ENCODE measurements at places on chromosomes 1 and 21.

DNA sequence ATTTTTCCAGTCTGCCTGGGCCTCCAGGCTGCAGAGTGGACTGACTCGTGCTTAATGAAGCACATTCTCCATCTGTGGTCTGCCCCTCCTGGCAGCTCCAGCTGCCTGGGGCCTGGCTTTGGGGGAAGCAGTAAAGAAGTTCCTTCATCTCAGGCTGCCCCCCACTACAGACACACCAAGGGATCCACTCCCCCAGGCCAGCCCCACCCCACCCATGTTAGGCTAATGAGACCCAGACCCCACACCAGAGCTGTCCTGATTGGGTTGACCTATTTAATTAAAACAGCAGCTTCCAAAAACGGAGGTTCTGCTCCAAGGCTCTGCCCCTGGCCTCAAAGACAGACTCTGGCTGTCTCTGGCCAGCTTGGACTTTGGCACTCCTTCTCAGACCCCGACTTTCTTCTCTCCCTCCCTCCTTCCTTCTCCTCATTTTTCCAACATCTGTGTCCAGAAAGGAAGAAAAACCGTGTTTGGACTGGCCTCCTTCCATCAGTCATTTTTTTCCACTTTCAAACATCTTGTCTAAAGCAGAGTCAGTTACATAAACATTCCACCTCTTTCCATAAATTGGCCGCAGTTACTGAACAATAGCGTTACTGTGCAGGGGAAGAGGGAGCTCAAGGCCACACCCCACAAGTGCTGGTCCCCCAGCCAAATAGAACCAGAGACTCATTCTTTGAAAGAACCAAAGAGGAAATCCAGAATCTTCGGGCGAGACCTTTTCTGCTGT is 29.7 kb downstream of the SERTAD4 start:
- no peak for DNase-seq

GRCh38 chr1:66248257-66248656 is 285.7 kb upstream of the SGIP1 start:
- no peak for DNase-seq

GRCh38 chr1:210475321-210475720 is 146.6 kb downstream of the HHAT start:
- no peak for DNase-seq

DNA sequence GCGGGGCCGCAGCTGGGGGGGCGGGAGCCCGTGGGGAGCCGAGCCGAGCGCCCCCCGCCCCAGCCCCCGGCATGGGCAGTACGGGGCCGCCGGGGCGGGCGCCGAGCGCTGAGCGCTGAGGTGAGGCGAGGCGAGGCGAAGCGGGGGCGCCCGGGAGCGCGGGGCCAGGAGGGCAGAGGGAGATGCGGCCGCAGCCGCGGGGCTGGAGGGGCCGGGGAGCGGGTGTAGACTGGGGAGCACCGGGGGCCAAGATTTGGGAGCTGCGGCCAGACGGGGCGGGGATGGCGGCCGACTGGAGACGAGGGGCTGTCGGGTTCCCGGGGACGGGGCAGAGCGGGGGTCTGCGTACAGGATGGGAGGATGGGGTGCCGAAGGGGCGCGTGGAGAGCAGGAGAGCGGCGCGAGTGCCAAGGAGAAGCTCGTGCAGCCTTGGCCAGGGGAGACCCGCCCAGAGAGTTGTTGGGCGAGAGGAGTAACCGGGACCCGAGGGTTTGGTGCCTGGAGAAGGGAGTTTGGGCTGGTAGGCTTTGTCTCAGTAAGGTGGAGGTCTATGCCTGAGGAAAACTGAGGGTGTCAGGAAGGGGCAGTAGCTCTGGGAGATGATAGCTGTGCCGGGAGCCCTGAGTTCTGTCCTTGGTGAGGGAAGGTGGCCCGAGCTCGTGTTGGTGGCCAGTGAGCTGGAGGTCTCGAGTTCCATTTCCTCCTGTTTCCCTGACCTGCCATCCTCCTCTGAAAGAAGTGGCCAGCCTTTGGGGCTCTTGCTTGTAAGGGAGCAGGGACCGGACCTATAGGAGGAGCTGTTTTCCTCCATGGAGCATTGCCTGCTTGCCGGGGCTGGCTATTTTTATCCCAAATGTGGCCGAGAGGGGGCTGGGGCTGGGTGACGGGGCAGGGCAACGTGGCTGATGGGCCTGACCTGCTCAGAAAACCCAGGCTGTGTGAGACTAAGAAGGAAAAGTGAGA is 539 bp downstream of the ATP8B2 start:
- DNase-seq: peak; percentile 35

GRCh38 chr1:57162607-57163261 is 196.9 kb upstream of the C8B start:
- no peak for DNase-seq

- DNase-seq: peak; percentile 82
Observed at GRCh38 chr1:182143154-182143657, 81.7 kb upstream of the ZNF648 start.

- no peak for DNase-seq
Observed at GRCh38 chr1:16397120-16397519, 30.1 kb downstream of the SZRD1 start.

- DNase-seq: no peak
Observed at GRCh38 chr1:224719716-224720115, 103.6 kb downstream of the CNIH3 start.

DNA sequence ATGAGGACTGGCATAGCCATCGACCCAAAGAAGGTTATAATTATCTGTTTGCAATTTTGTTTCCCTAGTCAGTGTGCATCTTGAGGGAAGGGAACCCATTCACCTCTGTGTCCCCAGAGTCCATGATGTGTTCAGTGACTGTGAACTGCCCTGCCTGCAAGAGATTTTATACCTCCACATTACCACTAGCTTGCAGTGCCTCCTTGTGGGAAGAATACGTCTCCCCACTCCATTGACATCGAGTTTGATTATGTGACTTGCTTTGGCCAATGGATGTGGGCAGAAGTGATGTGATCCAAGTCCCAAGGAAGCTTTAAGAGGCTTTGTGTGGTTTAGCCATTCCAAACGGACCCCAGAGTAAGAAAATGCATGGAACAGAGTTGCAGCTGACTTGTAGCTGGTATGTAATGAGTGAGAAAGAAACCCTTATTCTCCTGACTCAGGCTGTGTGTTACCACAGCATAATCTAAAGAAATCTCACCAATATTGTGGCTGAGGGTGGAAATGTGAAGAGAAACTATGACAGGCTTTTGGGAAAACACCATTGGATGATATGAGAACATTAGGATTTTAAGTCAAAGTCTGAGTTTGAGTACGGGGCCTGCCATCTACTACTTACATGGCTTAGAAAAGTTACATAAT is 47.8 kb upstream of the NRDC start:
- DNase-seq: no peak

DNA sequence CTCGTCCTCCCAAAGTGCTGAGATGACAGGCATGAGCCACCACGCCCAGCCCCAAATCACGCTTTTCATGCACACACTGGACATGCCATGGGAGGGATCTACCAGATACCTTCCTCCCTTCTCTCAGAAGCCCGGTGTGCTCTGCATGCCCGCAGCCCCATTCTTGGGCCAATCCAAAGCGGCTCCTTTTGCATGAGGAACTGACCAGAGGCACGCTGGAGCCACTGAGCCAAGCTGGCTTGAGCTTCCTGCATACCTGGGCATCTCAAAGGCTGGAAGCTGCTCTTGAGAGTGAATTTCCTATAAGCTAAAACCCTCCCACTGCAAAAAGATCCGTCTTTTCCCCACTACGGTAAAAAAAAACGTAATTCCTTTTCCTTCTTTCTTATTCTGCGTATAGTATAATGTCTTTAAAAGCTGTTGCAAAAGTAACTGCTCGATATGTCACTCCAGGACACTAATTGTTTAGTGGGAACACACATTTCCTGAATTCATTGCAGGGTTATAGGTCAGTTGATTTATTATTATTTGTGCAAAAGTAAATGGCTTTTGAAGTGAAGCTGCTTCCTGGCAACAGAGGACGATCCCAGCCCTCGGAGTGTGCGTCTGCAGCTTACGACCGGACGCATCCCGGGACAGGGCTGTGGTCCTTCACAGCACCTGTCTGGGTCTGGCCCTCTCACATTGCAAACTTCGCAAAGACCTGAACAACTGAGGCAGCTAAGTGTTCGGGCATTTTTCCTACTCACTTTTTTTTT is 61.8 kb upstream of the ETS2 start:
- no peak for DNase-seq

DNA sequence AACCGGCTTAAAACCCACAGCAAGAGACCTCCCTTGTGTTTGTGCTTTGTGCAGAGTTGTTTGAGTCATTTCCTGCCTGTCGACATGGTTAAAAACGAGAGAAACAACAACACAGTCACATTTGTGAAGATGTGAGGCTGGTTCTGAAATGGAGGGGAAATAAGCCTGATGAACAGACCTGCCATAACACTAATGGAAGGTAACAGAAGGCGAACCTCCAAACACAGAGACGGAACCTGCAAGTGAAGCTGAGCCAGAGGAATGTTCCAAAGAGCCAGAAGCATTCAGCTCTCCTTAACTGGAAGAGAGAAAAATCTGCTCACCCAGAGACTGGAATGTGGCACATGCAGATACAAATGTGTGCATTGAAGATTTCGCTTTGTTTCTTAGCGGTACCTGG is 53.2 kb upstream of the RAVER2 start:
- DNase-seq: no peak

DNA sequence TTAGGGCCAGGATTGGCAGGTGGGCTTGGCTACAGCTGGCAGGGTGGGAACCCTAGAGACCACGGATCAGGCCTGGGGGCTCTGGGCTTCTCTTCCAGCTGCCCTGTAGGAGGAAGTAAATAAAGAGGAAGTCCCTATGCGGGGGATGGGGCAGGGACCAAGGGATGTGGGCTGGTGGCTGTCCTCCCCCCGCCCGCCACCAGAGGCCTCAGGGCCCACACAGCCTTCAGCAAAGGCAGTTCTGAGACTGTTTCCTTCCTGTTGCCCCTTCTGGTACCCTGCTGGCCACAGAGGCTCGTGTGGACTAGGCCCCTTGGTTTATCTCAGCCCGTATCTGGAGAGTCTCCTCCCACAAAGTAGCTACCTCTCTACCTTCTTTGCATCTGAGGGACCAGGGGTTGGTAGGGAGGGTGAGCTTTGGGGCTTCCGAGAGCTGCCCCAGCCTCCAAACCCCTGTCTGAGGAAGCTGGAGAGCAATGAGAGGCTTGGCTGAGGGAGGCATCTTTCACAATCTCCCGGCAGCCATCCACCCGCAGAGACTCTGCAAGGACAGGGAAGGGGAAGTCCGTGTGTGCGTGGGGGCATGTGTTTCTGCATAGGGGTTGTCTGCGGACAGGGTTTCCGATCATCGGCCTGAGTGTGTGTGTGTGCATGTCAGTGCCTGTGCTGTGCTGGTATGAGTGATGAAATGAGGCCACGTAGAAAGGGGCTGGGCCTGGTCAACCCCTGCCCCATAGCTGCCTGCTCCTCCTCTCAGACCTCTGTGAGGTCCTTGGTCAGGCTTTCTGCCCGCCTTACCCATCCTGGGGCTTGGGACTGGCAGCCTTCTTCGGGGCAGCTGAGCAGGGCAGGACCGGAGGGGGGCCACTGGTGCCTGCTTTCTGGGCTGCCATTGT is 12.5 kb downstream of the RPS6KA1 start:
- peak; percentile 82 for DNase-seq

DNA sequence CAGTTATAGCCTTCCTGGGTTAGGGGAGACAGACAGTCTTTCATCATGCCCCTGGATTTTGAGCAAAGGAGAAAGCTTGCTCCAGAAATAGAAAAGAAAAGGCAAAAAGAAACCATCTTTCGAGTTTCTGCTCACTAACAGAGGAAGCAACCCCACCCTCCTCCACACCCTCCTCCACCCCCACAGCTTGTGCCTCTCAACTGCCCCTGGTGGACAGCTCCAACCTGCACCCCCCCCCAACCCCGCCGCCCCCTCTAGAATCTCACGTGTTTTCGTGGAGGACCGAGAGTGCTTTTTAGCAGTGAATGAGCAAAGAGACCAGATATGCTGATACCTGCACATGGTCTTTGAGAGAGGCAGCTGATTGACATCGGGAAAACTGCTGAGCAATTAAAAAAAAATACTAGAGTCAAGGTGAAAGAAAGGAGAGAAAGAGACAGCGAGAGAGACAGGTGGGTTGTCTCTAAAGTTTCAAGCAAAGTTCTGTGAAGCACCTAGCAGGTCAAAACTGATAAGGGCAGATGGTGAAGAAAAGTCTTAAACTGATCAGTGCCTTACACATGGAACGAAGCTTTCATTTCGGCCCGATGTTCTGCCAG is 358.3 kb downstream of the KIF26B start:
- no peak for DNase-seq

GRCh38 chr1:72481420-72481970 is 199.2 kb upstream of the NEGR1 start:
- no peak for DNase-seq

DNA sequence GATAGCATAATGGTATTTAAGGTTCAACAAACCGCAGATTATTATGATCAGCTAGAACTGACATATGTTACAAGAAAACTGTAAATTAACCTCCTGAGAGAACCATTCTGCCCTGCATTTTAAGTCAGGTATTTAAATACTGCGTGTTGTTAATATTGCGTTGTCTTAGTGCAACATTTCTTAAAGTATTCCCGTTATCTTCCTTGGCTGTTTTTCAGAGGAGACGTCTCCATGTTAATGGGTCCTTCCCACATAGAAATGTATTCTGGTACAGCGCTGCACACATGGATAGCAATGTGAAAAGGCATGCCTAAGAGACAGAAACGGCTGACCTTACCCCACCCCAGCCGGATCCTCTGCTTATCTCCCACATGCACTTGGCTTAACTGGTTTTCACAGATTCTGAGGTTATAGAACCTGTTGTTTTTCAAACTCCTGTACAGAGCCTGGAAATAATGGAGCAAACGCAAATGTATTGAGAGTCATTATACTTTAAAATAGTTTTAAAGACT is 22.8 kb upstream of the DEGS1 start:
- DNase-seq: no peak

- no peak for DNase-seq
Observed at GRCh38 chr1:19648689-19649088, 4.6 kb downstream of the NBL1 start.

DNA sequence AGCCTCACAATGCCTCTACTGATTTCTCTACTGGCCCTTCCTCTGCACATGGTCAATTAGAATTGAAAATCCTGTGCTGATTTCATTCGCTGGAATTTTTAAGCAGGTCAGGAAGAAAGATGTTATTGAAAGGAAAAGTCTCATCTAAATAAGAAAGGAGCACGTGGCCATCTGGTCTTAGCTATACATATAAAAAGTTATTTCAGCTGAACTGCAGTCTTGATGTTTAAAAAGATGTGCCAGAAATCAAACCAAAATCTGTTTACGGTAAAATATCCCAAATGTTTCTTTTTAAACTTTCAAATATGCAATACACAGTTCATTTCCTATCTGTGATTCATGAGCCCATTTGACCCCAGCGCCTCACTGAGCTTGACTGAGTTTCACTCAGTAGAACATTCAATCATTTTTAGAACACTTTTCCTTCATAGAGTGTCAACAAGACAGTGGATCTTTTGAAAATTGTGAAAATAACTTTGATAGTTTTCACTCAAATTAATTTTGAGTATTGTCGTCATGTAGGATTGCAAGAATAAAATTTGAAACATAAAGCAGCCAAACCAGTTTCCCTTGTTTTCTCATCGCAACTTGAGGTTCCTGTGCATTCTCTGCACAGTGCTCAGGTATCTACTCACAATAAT is 293.6 kb downstream of the PTPRC start:
- no peak for DNase-seq

DNA sequence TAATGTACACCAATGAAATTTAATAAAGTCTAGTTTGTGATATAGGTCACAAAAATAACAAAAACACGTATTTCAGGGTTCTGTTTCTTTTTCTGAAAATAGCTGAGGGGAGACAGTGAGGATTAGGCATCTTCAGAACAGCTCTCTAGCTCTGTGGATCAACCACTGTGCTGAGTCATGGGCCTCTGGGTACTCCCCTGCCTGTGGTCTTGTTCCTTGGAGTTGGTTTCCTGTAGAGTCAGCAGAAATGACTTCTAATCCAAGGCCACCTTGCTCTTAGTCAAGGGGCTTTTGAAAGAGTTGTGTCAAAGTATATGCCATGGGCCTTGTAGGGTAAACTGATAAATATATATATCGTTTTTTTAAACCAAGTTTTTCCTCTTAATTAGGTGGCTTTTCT is 141.8 kb upstream of the ZRANB2 start:
- no peak for DNase-seq
